Myocyte (in vitro differentiated cells): ENCODE measurements at places on chromosomes 16 and 17. TPM values are rescaled to one million over a fixed set of nuclear protein-coding genes. Genes with fewer than 3 reads are reported as not detected.

Gene BMERB1
- total RNA-seq, result 17.4 and 29.5 TPM in 2 replicates

Gene KRT33B
- 0.08 TPM in 1 of 2 replicates, not detected in the other for total RNA-seq

Gene CDH15
- total RNA-seq, result 251 and 418 TPM in 2 replicates

Gene CA5A
- not detected in 2 replicates for total RNA-seq

Gene GCGR
- total RNA-seq, result not detected in 2 replicates

- DNase-seq, result no peak
These were observed 574.3 kb upstream of the CA10 start for GRCh38 chr17:52732841-52733240.

DNA sequence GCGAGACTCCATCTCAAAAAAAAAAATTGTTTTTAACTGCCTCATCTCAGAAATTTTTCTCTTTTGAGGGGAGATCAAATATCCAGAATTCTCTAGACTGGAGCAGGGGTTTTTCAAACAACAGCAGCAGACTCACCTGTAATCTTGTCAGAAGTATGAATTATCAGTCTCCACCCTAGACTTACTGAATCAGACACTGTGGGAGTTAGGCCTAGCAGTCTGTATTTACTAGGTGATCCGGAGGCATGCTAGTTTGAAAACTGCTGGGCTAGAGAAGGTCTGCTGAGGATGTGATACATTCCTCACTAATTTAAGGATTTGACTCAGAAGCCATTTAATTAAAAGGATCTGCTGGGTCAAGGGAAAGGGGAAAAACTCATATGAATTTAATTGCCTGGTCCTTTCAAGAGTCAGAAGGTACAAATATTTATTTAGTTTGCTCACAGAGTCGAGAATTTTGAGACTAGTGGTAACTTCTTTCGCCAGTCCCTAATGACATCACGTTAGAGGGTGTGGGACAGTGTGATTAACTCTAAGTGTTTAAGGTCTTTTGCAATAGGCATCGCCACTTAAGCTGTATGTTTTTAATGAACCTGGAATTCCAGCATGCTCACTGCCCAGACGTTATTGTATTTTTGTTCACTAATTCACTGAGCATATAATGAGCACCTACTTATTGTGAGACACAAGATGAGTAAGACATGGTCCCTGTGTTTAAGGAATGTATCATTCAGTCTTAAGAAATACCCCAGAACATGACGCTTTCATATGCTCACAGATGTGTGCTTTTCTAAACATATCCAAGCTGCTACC lies 14.2 kb downstream of the ATP6V0A1 start:
- DNase-seq, result no peak

DNA sequence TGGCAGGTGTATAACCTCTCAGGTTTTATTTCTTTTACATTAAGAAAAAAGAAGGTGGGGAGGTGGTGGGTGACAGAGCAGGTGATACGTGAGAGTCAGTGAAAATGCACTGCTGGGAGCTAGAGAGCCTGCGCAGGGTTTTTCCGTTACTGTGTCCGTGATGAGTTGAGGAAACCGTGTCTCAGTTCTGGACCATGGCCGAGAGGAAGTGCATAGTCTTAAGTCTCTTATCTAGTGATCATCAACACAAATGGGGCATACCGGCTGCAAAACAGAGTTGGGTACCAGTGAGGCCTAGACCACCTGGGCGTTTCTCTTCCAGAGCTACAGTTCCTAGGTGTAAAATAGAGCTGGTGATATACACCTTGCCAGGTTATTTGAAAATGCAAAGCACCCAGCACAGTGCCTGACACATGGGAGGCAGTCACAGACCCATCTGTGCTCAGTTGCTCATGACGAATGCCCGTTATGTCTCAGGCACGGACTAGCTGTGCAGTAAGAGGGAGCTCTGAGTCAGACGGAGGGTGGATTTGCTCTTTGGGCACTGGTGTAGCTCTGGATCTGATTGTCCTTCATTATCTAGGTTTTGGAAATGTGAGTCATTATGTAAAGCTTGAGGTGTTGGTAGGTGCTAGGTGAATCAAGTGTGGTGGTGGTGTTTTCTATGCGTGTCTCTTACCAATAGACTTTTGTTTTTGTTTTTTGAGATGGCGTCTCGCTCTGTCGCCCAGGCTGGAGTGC lies 60.9 kb downstream of the RPTOR start:
- no peak for DNase-seq

- peak; percentile 81 for DNase-seq
These were observed 37.6 kb downstream of the ARHGAP27 start for GRCh38 chr17:45394913-45395568.

- DNase-seq, result no peak
These were observed 8.4 kb upstream of the CNTNAP4 start for GRCh38 chr16:76268824-76269223.

DNA sequence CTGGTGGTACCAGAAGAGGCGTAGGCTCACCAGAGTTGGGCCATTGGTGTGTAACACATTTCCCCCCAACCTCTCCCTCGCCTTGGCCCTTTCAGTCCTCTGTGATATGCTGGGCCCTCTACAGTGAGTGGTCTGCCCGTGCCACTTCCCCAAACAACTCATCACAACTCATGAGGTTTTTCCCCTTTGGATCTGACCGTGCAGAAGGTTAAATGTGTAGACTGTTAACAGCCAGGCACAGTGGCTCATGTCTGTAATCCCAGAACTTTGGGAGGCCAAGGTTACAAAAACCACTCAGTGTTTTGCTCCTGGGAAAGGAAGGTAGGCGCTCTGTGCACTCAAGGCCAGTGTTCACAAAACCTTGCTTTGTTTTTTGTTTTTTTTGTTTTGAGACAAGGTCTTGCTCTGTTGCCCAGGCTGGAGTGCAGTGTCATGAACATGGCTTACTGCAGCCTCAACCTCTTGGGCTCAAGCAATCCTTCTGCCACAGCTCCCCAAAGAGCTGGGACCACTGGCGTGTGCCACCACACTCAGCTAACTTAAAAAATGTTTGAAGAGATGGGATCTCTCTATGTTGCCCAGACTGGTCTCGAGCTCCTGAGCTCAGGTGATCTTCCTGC lies 11.3 kb upstream of the CYB5B start:
- no peak for DNase-seq

DNA sequence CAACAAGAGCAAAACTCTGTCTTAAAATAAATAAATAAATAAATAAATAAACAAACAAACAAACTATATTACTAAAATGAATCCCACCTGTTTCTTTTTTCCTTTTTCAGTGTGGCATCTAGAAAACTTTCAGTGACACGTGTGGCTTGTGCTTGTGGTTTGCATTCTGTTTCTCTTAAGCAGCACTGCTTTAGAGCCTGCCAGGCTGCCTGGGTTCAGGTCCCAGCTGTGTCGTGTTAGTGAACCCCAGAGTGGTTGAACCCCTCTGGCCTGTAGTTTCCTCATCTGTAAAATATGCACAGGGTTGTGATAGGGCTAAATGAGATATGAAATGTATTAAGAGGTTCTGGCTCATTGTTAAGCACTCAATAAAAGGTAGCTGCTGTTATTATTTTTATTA lies 12.1 kb upstream of the EPN3 start:
- DNase-seq, result peak; percentile 62

DNA sequence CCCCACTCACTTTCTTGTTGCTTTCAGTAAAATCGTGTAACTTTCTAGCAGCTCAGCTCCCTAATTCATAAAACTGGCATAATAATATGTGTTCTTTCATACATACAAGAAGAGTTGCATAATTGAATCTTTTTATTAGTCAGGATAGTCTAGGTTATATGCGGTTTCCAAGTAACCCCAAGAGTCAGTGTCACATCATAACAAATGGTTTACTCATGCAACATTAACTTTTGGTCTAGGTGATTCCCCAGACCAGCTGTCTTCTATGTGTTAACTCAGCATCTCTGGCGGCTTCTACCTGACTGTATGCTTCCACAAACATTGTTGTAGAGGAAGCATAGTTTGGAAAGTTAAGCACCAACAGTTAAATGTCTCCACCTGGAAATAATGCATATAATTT lies 1000.4 kb downstream of the CDH11 start:
- peak; percentile 76 for DNase-seq

DNA sequence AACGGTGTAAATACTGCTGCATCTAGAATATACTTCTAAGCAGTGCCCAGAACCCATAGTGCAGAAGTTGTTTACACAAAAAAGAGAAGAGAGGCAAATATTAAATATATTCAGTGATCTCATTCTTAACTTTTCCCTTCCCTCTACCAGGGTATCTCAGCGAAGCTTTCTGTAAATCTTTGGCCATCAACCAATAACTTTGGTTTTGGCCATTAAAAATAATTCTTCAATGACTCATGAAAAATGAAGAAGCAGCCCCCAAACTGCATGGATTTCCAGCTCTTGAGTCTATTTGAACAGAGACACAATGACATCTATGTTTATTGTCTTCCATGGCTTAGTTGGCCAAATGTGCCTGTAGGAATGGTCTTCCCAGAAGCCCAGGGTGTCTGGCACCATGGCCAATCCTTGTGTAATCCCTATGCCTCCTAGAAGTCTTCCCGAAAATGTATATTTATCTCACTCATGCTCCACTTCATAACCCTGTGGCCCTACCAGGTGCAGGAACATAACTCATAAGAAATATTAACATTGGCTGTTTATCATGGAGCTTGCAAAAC lies 646.6 kb downstream of the TOX3 start:
- DNase-seq, result no peak

GRCh38 chr16:72875291-72876031 lies 172.5 kb downstream of the ZFHX3 start:
- peak; percentile 33 for DNase-seq
